Naive B cell (primary cell): ENCODE measurements at places on chromosomes 16 and 17.

DNA sequence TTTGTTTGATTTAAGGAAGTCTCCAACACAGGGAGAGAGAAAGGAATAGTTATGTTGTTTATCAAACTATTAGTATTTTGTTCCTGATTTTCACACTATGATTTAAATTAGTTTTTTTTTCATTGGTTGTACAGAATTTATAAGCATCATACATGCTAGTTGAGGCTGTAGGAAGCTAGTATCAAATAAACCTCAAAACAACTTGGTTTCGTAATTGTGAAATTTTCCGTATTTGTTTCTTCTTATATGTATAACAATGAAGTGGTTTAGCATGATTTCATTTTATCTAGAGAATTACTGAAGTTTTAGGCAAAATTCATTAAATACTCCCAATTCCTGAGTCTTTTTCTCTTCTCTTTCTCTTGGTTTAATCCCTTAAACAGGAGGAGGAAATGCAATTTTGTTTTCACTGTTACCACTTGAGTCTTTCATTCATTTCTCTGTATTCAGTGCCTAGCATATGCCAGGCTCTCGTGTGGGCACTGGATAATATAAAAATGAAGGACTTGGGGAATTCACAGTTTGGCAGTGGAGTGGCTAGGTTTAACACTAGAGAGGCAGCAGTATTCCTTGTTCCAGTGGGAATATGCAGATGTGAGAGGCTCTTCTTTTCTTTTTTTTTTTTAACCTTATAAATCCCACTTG is 1.8 kb downstream of the CYLD start:
- no peak for DNase-seq

- no peak for DNase-seq
These were observed 57.8 kb downstream of the MYH10 start for GRCh38 chr17:8572764-8573163.

GRCh38 chr17:50832267-50832863 is 3.0 kb upstream of the WFIKKN2 start:
- DNase-seq = no peak

DNA sequence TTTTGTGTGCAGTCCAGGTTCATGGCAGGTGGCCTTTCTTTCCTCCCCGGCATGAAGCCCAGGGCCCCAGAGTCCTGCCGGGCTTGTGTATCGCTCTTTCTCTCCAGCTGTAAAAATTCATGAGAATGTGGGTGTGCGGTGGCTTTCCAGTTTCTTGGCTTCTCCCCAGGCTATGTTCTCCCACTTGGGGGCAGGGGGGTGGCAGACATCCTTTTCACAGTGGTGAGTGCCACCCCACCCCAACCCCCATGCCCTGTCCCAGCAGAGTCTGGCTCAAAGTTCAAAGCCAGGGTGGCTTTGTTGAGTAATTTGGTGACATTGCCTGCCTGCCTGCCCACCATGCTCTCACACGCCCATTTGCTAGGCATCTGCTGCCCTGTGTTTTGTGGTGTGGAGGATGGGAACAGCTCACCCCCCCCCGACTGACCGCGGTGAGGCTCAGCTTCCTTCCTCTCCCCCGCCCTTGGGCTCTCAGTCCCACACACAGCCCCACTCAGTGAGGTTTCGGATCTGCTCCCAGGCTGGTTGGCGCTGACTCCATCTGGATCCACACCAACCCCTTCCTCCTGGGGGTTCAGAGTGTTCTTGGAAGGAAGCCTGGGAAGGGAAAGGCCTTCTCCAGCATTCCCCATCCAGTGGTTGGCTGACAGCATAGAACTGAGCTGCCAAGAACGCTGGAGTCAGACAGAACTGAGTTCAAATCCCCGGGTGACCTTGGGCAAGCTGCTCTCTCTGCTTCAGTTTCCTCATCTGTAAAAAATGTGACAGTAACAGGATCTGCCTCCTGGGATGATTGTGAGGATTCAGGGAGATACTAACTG is 36.0 kb downstream of the CHD9 start:
- DNase-seq = no peak

DNA sequence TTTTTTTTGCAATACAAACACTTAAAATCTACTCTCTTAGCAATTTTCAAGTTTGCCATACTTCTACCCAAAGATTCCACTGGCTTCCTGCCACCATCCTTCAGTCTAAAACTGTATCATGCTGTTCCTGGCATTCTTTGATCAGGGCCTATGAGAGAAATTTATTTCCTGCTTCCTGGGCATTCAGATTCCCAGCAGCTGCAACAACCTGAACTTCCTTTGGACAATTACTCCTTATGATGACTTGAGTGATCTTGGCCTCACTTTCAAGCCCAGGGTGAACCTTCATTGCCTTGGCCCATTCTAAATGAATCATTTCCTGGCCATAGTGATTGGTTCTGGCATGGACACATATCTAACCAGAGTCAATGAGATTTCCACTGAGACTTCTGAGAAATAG is 18.0 kb upstream of the MON1B start:
- DNase-seq = no peak

DNA sequence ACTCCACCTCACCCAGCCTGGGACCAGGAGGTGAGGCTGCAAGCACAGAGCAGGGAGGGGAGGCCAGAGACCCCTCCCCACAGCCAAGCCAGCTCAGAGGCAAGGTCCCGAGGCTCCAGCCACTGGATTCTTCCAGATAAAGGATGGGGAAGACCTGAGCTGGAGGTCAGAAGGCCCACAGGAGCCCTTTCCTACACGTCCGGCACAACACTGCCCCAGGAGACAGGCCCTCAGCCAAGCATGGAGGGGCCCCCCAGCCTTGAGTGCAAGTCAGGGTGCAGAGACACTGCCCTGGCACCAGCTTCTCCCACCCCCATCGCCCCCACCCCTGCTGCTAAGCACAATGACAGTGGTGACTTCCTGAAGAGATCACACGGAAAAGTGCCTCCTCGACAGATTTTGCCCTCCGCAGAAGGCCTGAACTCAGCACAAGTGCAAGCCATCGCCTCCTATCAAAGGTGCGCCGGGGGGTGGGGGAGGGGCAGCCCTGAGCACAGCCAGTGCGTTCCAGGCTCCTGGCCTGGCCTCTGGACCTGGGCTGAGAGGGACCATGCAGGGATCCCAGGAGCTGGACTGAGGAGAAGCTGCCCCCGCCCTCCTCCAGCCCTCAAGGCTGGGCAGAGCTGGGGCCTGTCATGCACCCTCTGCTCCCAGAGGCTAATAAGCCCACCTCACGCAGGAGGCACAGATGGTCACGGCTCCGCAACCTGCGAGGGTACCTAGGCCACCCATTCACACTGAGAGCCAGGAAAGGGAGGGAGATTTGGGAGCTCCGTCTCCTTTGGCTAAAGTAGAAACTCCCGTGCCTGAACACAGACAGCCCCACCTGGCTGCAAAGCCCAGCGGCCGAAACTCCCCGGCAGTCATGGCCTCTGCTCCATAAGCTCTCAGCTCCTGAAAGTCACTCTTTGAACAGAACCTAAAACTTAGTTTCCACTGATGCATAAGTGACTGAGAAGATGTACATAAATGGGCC is 2.7 kb downstream of the MAFG start:
- DNase-seq = no peak

- no peak for DNase-seq
These were observed 24.5 kb downstream of the NCOR1 start for GRCh38 chr17:16190703-16191360.
